ENCODE measurements at places on chromosomes 5 and 9.

GRCh38 chr9:85292261-85292660 is 449.5 kb downstream of the AGTPBP1 start:
- no peak for DNase-seq

DNA sequence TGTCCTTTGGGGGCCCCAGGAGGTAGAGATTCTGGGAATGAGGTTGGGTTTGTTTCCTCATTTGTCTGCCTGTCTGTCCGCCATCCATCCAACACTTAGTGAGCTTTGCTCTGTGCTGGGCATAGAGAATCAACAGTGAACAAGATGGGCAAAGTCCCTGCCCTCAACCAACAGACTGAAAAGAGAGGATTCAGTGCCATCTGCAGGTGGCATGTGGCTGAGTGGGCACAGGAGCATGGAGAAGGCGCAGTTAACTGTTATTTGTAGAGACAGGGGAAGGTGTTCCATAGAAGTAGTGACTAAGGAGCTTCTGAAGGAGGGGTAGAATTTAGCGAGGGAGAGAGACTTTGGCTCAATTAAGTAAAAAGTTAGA is 23.1 kb downstream of the POLR1E start:
- DNase-seq = no peak

- DNase-seq = no peak
These were observed 127.6 kb downstream of the GADD45G start for GRCh38 chr9:89732295-89732938.

GRCh38 chr5:130077007-130077406 is 172.7 kb downstream of the CHSY3 start:
- DNase-seq = no peak

- no peak for DNase-seq
These were observed 38.4 kb upstream of the BARHL1 start for GRCh38 chr9:132543960-132544359.

GRCh38 chr5:652773-653350 is 40.3 kb downstream of the TPPP start:
- no peak for DNase-seq

- no peak for DNase-seq
These were observed 44.2 kb downstream of the NIPSNAP3B start for GRCh38 chr9:104808035-104808614.

Data from activated CD4-positive, alpha-beta T cell treated with anti-CD3 and anti-CD28 coated beads, Interleukin-2, amount 50 U/mL, for 4 hours (primary cell).